ENCODE measurements at places on chromosomes 6 and 20. TPM values are rescaled to one million over a fixed set of nuclear protein-coding genes. Genes with fewer than 3 reads are reported as not detected.
A peak's percentile ranks its signal among the peaks of the same experiment; 100 is the strongest.

- H3K27ac ChIP-seq: no peak overlapping the region
- H3K4me1 ChIP-seq: no peaks in the 10 kb centered on the region
- H3K36me3 ChIP-seq: no peaks in the 10 kb centered on the region
- H3K27me3 ChIP-seq: peaks cover 31% of the 10 kb centered on the region
- no peak overlapping the region for H3K4me3 ChIP-seq
These were observed 12.2 kb downstream of the FILIP1 start for GRCh38 chr6:75481394-75481793.

DNA sequence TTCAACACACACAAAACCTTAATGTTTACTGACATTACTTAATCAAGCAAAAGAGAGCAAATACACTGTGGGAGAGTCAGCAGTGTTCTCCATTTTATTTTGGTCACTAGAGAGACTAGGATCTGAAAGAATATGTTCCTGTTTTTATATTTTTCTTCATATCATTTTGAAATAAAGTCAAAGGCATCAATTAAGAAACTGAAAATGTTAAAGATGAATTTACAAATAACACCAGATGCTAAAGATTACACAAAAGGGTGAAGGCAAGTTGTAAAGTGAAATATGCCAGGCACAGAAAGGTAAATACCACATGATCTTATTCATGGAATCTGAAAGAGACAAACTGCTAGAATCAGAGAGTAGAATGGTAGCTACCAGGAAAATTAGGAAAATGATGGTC is 60.3 kb upstream of the FABP7 start:
- H3K4me1 ChIP-seq: peaks cover 5% of the 10 kb centered on the region
- no peak for DNase-seq
- no peak overlapping the region for H3K27ac ChIP-seq
- H3K36me3 ChIP-seq: peaks cover 6% of the 10 kb centered on the region

GRCh38 chr20:44188752-44189151 is 1.8 kb upstream of the JPH2 start:
- H3K27me3 ChIP-seq: no peaks in the 10 kb centered on the region
- no peaks in the 10 kb centered on the region for H3K36me3 ChIP-seq
- H3K4me3 ChIP-seq: no peak overlapping the region
- H3K27ac ChIP-seq: peak overlapping the region; percentile 77
- peaks cover 51% of the 10 kb centered on the region for H3K4me1 ChIP-seq

GRCh38 chr6:31065556-31065955 is 46.8 kb downstream of the C6orf15 start:
- no peaks in the 10 kb centered on the region for H3K36me3 ChIP-seq
- no peak for DNase-seq
- no peak overlapping the region for H3K4me3 ChIP-seq

- peaks cover 27% of the 10 kb centered on the region for H3K4me1 ChIP-seq
- no peak for DNase-seq
- peaks cover 9% of the 10 kb centered on the region for H3K36me3 ChIP-seq
- peaks cover 12% of the 10 kb centered on the region for H3K27me3 ChIP-seq
- H3K27ac ChIP-seq: peak overlapping the region; percentile 99
- peak overlapping the region; percentile 97 for H3K4me3 ChIP-seq
These were observed 898 bp downstream of the XRN2 start for GRCh38 chr20:21303872-21304586.

- no peak overlapping the region for H3K27ac ChIP-seq
- peaks cover 35% of the 10 kb centered on the region for H3K27me3 ChIP-seq
- H3K36me3 ChIP-seq: no peaks in the 10 kb centered on the region
- DNase-seq: no peak
- H3K4me3 ChIP-seq: no peak overlapping the region
These were observed 72.7 kb downstream of the SRC start for GRCh38 chr20:37418591-37419109.

- peaks cover 51% of the 10 kb centered on the region for H3K4me1 ChIP-seq
- peak overlapping the region; percentile 89 for H3K27ac ChIP-seq
- H3K27me3 ChIP-seq: no peaks in the 10 kb centered on the region
- H3K4me3 ChIP-seq: peak overlapping the region; percentile 73
- no peak for DNase-seq
These were observed 96.8 kb downstream of the PSMG4 start for GRCh38 chr6:3355358-3356055.

DNA sequence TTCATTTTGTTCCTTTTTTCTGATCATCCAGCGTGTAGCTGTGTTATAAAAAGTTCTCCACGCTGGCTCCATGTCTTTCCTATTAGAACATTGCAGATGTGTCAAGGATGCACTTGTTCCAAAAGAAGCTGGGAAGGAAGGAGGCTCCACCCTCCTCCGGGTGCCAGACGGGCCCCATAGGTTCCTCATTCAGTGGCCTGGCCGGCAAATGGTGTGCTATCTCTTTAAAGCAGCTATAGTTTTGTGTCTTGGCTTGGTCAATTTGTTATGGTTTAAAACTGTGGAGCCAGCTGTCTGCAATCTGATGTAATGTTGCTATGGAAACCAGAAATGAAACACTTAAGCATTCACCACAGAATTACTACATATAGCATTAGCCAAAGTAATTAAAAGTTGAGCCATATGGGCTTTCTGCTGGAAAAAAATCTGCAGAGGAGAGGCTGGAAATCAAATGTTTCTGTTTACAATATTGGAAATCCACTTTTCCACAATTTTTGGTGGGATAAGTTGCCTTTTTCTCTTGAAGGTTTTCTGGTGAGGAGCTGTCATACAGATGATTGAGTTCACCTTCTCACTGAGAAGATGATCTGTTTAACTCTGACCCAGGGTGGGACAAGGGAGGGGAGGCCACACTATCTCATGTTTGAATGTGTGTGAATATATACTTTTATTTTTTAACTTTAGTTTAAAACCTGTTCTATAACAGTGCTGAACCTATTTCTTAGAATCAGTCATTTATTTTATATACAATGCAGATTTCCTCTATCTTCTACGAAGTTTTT is 167.4 kb downstream of the SASH1 start:
- no peak for DNase-seq
- peaks cover 70% of the 10 kb centered on the region for H3K4me1 ChIP-seq
- peak overlapping the region; percentile 97 for H3K27ac ChIP-seq
- no peaks in the 10 kb centered on the region for H3K27me3 ChIP-seq
- H3K36me3 ChIP-seq: peaks cover 8% of the 10 kb centered on the region

DNA sequence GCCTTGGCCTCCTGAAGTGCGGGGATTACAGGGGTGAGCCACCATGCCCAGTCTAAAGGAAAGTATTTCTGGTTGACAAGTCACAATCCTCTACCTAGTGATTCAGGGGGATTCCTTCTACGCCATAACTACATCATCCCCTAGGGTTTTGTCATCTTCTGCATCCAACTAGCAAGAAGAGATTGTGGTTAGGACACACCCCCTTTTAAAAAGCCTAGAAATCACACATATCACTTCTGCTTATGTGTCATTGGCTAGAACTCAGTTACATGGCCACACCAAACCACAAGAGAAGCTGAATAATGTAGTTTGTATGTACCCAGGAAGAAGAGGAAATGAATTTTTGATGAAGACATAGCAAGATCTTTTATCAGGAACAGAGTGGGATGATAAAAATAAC is 14.7 kb upstream of the CHD6 start:
- peaks cover 4% of the 10 kb centered on the region for H3K4me1 ChIP-seq
- no peaks in the 10 kb centered on the region for H3K27me3 ChIP-seq
- DNase-seq: no peak
- no peak overlapping the region for H3K4me3 ChIP-seq

DNA sequence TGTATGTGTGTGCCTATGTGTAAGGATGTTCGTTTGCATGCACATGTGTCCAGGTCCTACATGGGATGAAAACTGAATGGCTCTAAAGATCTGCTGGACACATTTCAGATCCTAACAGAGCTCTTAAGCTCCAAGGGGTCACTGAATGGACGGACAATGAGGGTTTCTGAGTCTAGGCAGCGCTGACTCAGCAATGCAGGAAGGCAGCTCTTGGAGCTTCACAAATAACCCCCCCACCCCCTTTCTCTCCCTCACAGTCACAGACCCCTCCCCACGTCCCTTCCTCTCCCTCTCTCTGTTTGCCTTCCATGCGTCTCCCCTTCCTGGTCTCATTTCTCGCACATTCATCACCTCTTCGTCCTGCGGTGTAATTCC is 369.8 kb downstream of the PREX1 start:
- no peak for DNase-seq
- H3K4me1 ChIP-seq: no peaks in the 10 kb centered on the region
- peaks cover 24% of the 10 kb centered on the region for H3K27me3 ChIP-seq
- H3K36me3 ChIP-seq: no peaks in the 10 kb centered on the region
- no peak overlapping the region for H3K27ac ChIP-seq

GRCh38 chr6:144346719-144347447 is 61.7 kb downstream of the UTRN start:
- no peak for DNase-seq
- no peaks in the 10 kb centered on the region for H3K27me3 ChIP-seq
- H3K4me1 ChIP-seq: peaks cover 66% of the 10 kb centered on the region
- peak overlapping the region; percentile 88 for H3K27ac ChIP-seq
- peaks cover 6% of the 10 kb centered on the region for H3K36me3 ChIP-seq
- H3K4me3 ChIP-seq: no peak overlapping the region

DNA sequence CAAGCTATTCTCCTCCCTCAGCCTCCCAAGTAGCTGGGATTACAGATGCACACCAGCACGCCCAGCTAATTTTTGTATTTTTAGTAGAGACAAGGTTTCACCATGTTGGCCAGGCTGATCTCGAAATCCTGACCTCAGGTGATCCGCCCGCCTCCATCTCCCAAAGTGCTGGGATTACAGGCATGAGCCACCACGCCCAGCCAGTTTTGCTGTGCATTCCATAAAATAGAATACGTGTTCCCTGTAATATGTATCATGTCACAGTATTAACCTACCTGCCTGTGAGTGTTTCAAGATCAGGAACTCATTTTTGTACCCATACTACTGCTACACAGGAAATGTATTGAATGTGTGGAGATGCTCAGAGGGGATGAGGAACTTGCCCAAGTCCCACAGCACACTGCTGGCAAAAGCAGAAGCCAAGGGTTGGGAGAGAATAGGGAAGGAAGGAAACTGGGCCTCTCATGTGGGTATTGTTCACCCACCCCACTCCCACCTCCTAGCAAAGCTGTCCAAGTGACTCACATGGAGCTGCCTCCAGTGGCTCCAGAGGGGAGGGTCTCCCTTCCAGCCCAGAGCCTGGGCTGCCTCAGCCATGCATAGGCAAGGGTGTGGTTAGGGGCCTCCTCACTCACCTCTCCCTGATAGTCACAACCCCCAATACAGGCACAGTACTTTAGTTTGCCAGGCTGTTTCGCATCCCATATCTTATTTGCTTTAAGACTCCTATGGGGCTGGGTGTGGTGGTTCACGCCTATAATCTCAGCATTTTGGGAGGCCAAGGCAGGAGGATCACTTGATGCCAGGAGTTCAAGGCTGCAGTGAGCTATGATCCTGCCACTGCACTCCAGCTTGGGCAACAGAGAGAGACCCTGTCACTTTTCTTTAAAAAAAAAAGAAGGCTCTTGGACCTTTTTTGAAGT is 9.4 kb downstream of the HM13 start:
- no peaks in the 10 kb centered on the region for H3K27me3 ChIP-seq
- peaks cover 5% of the 10 kb centered on the region for H3K4me1 ChIP-seq
- no peak overlapping the region for H3K4me3 ChIP-seq

DNA sequence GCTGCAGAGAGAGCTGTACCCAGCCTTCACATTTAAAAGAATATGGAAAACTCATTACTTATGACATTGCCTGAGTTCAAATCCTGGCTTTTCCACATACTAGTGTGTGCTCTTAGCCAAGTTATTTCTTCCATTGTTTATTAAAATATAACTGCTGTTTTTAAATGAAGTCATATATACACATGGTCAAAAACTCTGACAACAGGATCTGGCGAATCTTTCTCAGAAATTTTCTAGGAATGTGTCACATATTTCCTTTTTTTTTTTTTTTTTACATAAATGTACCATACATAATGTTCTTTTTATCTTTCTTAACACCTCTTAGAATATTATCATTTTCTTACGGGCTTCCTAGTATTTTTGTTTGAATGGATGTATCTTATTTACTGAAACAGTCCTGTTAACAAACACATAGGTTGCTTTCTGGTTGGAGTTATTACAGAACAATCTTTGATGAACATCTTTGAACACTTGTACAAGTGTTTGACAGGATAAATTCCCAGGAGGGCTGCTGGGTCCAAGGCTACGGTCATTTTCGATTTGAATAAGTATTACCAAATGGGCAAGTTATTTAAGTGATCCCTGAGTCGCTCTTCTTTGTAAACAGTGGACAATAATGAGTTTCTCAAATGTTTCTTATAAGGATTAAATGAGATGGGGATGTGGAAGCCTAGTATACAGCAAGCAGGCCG is 1.6 kb upstream of the SNX9 start:
- peak overlapping the region; percentile 89 for H3K27ac ChIP-seq
- no peaks in the 10 kb centered on the region for H3K36me3 ChIP-seq
- peaks cover 34% of the 10 kb centered on the region for H3K4me1 ChIP-seq
- no peaks in the 10 kb centered on the region for H3K27me3 ChIP-seq
- peak overlapping the region; percentile 64 for H3K4me3 ChIP-seq
- no peak for DNase-seq

DNA sequence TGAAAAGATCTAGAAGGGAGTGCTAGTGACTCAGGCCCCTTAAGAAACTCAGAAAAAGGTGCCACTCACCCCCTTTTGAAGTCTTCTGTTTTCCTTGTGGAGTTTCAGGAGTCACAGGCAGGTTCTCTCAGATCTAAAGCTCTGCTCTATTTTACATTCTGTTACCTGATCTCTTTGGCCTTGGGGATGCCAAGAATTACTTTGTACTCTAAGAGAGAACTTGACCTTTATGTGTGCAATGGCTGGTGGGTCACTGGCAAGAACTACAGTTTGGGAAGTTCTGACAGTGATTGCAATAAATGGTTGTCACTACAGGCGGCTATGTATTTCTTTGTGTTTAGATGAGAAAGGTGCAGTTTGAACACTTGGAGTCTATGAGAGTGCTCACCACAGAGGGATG is 24.2 kb upstream of the ENPP4 start:
- H3K27me3 ChIP-seq: peaks cover 23% of the 10 kb centered on the region
- no peak overlapping the region for H3K4me3 ChIP-seq
- DNase-seq: no peak

GRCh38 chr6:343960-344815 is 47.4 kb upstream of the IRF4 start:
- no peaks in the 10 kb centered on the region for H3K27me3 ChIP-seq
- no peaks in the 10 kb centered on the region for H3K4me1 ChIP-seq
- no peak overlapping the region for H3K4me3 ChIP-seq

GRCh38 chr20:52789716-52790115 is 182.4 kb upstream of the TSHZ2 start:
- H3K27ac ChIP-seq: no peak overlapping the region
- H3K4me1 ChIP-seq: no peaks in the 10 kb centered on the region
- H3K27me3 ChIP-seq: no peaks in the 10 kb centered on the region

DNA sequence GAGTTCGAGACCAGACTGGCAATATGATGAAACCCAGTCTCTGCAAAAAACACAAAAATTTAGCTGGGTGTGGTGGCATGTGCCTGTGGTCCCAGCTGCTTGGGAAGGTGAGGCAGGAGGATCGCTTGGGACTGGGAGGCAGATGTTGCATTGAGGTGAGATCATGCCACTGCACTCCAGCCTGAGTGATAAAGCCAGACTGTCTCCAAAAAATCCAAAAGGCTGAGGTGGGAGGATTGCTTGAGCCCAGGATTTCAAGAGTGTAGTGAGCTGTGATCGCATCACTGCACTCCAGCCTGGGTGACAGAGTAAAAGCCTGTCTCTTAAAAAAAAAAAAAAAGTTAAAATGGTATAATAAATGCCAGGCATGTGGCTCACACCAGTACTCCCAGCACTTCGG is 1.3 kb upstream of the PTCRA start:
- no peaks in the 10 kb centered on the region for H3K36me3 ChIP-seq
- no peak for DNase-seq
- H3K4me3 ChIP-seq: no peak overlapping the region
- H3K27me3 ChIP-seq: peaks cover 3% of the 10 kb centered on the region

HLA-DRB1 gene
- total RNA-seq: not detected

UBR2 gene
- 32.8 TPM for total RNA-seq

MROH8 gene
- 3.2 TPM for total RNA-seq

CCDC28A gene
- 12.9 TPM for total RNA-seq

VIP gene
- not detected for total RNA-seq

USP49 gene
- 5.2 TPM for total RNA-seq

WDR27 gene
- total RNA-seq: 37.0 TPM

MAK gene
- not detected for total RNA-seq
